ENCODE measurements at places on chromosomes 1 and 21. TPM values are rescaled to one million over a fixed set of nuclear protein-coding genes. Genes with fewer than 3 reads are reported as not detected.

The DNM3 gene
- total RNA-seq, result 1.8 TPM

The SLC25A34 gene
- total RNA-seq, result 0.39 TPM

The MIS18A gene
- total RNA-seq, result 11.9 TPM

The INAVA gene
- not detected for total RNA-seq

The TTC22 gene
- not detected for total RNA-seq

The ST6GALNAC3 gene
- 0.39 TPM for total RNA-seq

The TNFAIP8L2 gene
- not detected for total RNA-seq

The CMPK1 gene
- total RNA-seq, result 75.1 TPM

The DEPDC1 gene
- 44.8 TPM for total RNA-seq

The DMBX1 gene
- not detected for total RNA-seq

The KCNJ6 gene
- total RNA-seq, result not detected

The BATF3 gene
- total RNA-seq, result 3.1 TPM

The ARHGAP30 gene
- not detected for total RNA-seq

The LMOD1 gene
- total RNA-seq, result 0.20 TPM

The AMPD1 gene
- not detected for total RNA-seq

The FAM3B gene
- total RNA-seq, result not detected

The C4BPB gene
- not detected for total RNA-seq

The ERO1B gene
- total RNA-seq, result 2.3 TPM

The COL16A1 gene
- 58.5 TPM for total RNA-seq

The FABP3 gene
- 204 TPM for total RNA-seq

The ATP5IF1 gene
- total RNA-seq, result 86.3 TPM

The ATP6V0B gene
- 70.5 TPM for total RNA-seq

The PHGDH gene
- total RNA-seq, result 64.7 TPM

The OR10J1 gene
- not detected for total RNA-seq

The DISC1 gene
- total RNA-seq, result 5.1 TPM

The CBR3 gene
- 19.5 TPM for total RNA-seq

The RRP1B gene
- 45.7 TPM for total RNA-seq

The MSH4 gene
- total RNA-seq, result 0.20 TPM

The TRIM67 gene
- under 0.01 TPM for total RNA-seq

The MAP10 gene
- 1.5 TPM for total RNA-seq

The TEX38 gene
- not detected for total RNA-seq

The DHRS3 gene
- total RNA-seq, result 2.2 TPM

The RBM34 gene
- 41.4 TPM for total RNA-seq

The FAM72B gene
- 5.3 TPM for total RNA-seq

Data from subcutaneous preadipocyte (primary cell).